ENCODE measurements at places on chromosomes 6 and 20. TPM values are rescaled to one million over a fixed set of nuclear protein-coding genes. Genes with fewer than 3 reads are reported as not detected.

GRCh38 chr20:63966172-63966943, 3.4 kb downstream of the ZNF512B start:
- DNase-seq: no peak

DNA sequence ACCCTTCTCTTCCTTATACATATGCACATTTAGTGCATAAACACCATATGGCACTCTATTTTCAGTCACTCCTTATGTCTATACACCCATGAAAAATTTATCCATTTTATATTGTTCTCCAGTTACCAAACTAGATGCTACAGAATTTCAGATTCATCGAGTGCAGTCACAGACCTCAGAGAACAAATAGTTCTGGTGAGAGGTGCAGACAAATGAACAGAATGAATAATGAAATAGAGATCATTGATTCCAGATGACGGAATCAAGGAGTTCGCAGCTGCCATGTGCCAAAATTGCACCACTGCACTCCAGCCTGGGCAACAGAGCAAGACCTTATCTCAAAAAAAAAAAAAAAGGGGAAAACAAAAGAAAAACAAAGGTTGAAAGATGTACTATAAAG, 214.8 kb upstream of the CEP162 start:
- no peak for DNase-seq

FOXA2 gene
- polyA plus RNA-seq: not detected

FLRT3 gene
- 0.26 TPM for polyA plus RNA-seq
